Activated CD4-positive, alpha-beta T cell treated with anti-CD3 and anti-CD28 coated beads for 48 hours (primary cell): ENCODE measurements at places on chromosomes 16 and 17.

GRCh38 chr16:62853887-62854286, 817.6 kb upstream of the CDH8 start:
- DNase-seq, result no peak

DNA sequence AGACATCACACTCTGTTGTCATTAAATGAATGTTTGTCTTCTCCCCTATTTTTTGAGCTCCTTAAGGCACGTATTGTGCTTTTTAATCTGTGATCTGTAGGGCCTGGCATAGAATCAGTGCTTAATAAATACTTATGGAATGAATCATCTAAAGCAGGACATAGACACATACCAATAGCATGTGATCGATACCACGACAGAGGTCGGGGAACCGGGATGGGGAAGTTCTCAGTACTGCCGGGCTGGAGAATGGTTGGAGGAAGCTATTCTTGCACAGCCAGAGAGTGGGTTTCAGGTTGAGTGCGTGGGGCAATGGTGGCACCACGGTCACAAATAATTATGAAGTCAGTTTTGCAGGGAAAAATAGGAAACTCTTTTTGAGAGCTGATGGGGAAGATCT, 26.8 kb downstream of the NLRP1 start:
- DNase-seq, result no peak

- DNase-seq, result no peak
These were observed 7.8 kb upstream of the SRL start for GRCh38 chr16:4249530-4250308.

- DNase-seq, result no peak
These were observed 214.9 kb downstream of the CEP112 start for GRCh38 chr17:65977041-65977440.

DNA sequence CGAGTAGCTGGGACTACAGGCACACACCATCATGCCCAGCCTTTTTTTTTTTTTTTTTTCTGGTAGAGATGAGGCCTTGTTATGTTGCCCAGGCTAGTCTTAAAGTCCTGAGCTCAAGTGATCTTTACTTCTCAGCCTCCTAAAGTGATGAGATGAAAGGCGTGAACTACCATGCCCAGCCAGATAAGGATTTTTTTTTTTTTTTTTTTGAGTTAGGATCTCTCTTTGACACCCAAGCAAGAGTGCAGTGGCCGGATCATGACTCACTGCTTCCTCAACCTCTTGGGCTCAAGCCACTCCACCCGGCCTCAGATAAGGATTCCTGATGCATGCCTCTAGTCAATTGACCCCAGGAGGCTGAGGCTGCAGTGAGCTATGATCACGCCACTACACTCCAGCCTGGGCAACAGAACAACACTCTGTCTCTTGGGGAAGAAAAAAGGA, 11.2 kb upstream of the PLEKHG4 start:
- DNase-seq, result no peak

- DNase-seq, result no peak
These were observed 236.5 kb downstream of the C16orf95 start for GRCh38 chr16:87080571-87081167.

DNA sequence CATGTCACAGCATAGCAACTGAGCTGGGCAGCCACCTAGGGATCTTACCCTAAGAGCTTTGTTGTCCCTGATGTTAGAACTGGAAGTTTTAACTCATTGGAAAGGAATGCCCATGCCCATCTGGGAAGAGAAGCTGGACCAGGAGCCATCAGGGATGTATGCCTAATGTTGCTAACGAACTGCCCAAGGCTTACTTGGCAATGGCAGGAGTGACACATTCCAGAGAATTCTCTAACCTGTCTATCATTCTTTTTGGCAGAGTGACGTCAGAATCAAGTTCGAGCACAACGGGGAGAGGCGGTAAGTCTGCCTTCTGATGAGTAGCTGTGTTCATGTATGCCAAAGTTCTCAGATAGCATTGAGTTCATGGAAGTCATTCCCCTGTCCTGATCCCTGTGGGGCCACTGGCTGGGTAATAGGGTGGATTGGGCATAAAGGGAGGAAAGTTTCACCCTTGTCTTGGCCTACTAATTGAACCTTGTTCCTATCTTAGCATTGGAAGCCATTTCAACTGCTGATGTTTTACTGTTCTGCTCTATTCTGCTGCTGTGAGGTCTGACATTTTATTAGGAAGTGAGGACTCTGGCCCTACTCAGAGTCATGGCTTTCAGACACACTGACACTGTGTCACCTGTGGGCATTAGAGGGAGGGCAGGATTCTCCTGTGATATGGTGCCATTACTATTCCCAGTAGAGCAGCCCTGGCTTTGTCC, 23.7 kb downstream of the MAP3K3 start:
- no peak for DNase-seq

- peak; percentile 85 for DNase-seq
These were observed at the start of gene RND2 for GRCh38 chr17:43024407-43025289. TSS of gene RND2 (plus strand) at chr17:43025231. CDS start at chr17:43025348, 117 bp downstream.
